ENCODE measurements at places on chromosomes 12 and 14.

DNA sequence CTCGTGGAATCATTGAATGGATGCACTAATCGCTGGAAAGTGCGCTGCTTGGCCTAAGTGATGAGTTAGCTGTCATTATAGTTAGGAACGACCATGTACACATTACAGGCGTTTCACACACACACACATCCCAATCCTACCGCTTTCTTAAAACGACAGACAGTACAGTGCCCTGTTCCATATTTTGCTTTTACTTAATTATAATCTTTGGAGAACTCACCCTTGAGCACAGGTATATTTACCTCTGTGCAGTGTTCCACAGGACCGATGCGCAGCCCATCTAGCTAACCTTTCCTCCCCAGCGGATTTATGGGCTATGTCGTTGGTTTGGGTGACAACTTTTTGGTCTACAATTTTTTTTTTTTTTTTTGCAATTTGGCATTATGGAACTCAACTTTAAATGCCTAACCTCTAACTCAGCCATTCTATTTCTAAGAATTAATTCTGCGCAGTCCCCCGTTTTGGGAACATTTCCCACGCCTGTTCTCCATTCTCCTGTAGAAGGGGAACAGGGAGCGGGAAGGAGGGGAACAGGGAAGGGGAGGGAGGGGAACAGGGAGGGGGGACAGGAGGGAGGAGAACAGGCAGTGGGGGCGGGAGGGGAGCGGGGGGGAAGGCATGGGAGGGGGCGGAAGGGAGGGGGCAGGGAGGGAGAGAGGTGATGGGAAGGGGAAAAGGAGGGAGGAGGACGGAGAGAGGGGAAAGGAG is 663 bp upstream of the ULK1 start:
- DNase-seq, result no peak

DNA sequence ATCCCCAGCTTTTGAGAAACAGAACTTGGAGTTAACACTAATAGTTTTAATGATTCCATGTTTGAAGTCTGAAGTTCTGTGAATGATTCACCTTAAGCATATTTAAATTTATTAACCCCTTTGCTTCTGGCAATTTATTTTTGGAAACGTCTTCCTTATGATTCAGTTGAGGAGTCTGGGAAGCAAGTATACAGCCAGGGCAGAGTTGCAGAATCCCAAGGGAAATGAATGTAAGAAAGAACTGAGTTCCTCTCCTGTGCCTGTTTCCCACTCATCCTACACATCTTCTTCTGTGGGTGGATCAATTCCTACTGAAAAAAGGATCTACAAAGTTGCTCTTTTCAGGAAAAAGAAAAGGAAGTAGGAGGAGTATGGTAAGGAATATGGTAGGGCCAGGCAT is 108.2 kb upstream of the CCDC91 start:
- no peak for DNase-seq

GRCh38 chr14:28635387-28635786 is 131.2 kb upstream of the FOXG1 start:
- DNase-seq, result peak; percentile 9

- no peak for DNase-seq
These were observed 352.5 kb downstream of the C12orf50 start for GRCh38 chr12:87676731-87677130.

DNA sequence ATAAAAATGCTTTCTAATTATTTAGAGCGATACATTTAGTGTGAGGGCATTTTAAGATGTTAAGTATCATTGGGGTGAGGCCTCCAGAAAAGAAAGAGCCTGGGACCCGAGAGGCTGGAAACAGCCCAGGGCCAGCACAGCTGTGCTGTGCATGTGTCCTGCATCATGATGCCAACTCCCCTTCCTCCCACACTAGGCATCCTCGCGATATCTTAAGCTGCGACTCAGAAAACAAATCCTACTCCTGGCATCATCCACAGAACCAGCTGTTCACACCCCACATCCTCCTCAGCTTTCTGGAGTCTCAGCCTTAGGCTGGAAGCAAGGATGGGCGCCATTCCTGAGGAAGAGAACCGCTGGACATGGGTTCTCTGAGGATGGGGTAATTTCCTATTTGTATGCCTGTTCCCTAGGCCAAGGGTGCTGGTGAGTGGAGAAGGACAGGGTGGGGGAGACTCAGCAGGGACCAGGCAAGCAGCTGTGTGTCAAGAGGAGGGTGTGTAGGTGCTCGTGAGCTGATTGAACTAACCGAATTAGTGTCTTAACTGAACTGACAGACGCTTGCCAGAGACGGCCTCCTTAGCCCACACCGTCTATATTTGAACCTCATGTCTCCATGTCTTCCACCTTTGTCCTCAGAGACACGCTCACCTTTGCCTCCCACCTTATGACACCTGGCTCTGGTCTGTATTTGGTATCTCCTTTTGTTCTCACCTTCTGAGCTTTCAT is 15.6 kb upstream of the MCRS1 start:
- no peak for DNase-seq

DNA sequence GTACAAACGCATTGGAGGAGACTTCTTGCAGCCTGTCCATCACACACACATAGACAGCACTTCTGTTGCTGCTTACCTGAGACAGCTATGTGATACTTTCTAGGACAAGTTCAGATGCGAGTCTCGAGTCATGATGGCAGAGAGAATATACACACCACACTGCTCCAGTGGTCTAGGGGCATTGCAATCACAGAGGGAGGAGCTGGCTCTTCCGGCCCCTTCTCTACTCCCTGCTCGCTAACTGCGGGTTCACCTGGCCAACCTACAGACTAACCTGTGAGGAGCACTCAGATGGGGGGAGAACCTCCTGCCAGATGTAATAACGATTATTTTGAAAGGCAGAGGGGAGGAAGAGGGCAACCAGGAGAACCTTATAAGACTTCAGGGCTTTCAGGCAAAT is 30.7 kb downstream of the EMP1 start:
- no peak for DNase-seq

- no peak for DNase-seq
These were observed 825 bp downstream of the DHH start for GRCh38 chr12:49093792-49094159.

DNA sequence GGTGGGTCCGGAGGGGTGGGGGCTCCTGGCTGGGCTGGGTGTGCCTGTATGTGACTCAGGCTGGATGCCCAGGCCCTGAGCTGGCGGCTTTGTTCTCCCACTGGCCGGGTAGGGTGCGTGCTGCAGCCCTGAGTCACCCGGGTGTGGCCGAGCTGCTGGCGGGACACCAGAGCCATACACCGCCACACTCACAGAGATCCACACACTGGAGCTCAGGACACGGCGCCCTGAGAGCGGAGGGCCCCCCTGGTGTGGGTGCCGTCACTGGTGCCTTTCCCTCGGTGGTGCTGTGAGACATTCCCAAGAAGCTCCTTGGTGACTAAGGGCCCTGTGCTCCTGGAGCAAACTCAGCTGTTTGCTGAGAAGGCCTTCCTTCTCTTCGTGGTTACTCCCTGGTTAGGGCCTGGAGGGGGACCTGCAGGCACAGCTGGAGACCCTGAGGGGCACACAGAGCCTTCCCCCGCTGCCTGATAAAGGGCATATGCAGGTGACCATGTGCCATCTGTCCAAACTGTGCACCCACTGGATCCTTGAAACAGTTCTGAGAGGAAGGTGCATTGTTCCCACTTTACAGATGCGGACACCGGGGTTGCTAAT is 44.3 kb downstream of the KRT80 start:
- no peak for DNase-seq

DNA sequence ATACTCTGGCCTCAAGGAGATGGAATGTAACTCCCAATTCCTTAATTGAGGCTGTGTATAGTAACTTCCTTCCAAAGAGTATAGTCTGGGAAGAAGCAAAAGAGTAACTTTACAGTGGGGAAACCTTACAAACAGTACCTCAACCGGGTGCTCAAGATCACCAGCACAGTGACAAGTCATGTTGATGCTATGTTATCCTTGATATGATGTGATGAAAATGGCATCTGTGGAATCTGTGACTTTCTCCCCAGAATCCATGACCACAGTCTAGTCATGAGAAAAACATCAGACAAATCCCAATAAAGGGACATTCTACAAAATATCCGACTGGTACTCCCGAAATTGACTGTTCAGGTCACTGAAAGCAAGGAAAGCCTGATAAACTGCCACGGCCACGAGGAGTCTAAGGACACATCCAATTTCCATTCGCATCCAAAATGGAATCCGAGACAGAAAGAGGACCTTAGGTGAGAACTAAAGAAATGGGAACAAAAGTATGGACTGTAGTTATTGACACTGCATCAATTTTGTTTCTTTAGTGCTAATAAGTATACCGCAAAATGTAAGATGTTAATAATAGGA is 97.3 kb upstream of the FRMD6 start:
- no peak for DNase-seq

DNA sequence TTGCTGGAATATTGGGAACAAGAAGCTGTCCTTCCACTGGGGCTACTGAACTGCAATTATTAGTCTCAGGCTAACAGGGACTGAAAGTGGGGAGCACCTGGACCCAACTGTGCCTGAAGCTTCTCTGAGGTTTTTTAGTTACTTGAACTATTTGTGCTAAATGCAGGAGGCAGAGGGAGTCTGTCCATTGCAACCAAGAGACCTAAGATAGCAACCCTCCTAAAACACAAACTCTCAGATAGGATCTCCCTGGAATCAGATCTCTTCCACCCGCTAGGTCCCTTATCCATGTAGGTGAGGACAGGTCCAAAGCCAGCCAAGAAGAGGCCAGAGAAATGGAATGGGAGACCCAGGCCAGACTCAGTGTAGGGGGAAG is 58.1 kb downstream of the NCOR2 start:
- no peak for DNase-seq

DNA sequence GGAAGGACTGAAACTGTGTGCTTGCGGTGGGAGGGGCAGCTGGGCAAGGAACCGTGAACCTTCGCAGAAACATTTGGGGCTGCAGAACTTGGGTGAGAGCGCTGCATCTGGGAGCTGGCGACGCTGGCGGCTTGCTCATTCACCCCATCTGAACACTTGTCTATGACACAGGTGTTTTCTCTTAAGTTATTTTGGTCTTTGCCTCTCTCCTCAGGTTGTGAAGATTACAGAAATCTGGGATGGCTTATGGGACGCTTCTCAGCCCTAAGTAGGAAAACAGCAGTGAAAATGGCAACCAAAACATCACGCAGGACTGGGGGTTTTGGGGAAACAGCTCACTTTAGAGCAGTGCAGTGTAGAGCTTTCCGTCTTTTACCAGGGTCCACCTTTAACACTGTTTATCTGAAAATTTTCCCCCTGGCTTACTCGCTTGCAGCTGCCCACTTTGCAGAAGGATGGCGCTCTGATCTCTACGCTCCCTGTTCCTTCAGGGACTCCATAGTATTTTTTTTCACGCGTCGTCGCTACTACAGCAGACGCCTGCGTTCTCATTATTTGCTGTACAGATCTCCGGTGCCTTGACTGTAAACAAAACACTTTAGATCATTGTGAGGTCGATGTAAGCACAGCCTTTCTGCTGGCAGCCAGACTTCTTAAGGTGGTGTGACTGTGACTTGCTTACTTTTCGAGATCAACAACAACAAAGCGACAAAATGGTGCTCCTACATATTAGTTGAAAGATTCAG is 2.7 kb upstream of the CDKN1B start:
- DNase-seq, result peak; percentile 38

- no peak for DNase-seq
These were observed 142.9 kb upstream of the TMPO start for GRCh38 chr12:98372340-98373024.

GRCh38 chr12:69588527-69588926 is 3.3 kb downstream of the CCT2 start:
- DNase-seq, result no peak

DNA sequence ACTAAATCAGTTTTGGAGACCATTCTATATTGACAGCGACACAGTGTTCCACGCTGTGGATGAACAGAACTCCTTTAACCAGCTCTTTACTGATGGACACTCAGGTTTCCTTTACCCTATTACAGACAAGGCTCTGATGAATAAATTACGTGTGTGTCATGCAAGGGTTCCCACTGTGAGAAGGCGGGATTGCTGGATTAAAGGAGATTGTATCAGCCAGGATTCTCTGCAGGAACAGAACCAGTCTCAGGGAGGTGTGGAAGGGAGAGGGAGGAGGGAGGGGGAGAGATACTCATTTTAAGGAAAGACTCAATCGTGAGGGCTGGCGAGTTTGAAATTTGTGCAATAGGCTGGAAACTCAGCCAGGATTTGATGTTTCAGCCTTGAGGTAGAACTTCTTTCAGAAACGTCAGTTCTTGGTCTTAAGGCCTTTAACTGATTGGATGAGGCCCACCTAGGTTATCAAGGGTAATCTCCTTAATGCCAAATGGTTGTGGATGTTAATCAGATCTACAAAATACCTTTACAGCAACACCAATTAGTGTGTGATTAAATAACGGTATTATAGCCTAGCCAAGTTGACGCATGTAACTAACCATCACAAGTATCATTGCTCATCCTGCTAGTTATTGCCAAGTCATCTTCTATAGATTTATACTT is 104.0 kb downstream of the GCH1 start:
- no peak for DNase-seq

- DNase-seq, result no peak
These were observed 46.1 kb downstream of the TMTC3 start for GRCh38 chr12:88188180-88188579.

DNA sequence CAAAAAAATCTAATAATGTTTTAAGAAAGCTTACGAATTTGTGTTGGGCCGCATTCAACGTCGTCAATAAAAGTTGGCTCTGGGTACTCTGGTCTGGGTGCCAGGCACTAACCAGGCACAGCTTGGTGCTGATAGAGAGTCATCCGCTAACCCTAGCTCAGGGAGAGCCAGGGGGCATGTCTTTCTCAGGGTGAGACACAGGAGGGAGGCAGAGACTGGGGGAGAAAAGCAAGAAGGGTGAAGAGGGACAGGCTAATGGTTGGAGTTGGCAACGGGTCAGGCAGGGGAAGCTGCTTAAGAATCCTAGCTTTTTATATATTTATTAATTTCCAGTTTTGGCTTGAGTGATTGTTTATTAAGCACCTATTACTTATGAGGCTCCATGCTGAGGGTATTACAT is 105.0 kb downstream of the CMKLR1 start:
- no peak for DNase-seq
